ENCODE measurements at places on chromosomes 16 and 17.
A peak's percentile ranks its signal among the peaks of the same experiment; 100 is the strongest.

DNA sequence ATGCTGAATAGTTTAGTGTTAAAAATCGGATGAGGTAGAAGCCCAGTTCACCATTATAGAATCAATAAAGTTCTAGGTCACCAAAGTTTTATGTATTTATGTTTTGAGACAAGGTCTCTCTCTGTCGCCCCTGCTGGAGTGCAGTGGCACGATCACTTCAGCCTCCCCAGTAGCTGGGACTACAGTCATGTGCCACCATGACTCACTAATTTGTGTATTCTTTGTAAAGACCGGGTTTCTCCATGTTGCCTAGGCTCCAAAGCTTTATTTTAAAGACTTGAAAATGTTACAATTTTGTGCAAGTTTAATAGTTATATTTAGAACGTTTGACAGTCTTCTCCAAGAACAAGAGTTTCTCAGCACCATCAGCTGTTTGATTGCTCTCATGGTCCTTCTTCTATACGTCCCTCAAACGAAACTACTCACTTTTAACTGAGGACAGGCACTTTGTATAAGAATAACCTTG is 32.1 kb downstream of the NDE1 start:
- DNase-seq, result no peak

- peak; percentile 41 for DNase-seq
These were observed 5.3 kb downstream of the ST3GAL2 start for GRCh38 chr16:70433458-70434103.

DNA sequence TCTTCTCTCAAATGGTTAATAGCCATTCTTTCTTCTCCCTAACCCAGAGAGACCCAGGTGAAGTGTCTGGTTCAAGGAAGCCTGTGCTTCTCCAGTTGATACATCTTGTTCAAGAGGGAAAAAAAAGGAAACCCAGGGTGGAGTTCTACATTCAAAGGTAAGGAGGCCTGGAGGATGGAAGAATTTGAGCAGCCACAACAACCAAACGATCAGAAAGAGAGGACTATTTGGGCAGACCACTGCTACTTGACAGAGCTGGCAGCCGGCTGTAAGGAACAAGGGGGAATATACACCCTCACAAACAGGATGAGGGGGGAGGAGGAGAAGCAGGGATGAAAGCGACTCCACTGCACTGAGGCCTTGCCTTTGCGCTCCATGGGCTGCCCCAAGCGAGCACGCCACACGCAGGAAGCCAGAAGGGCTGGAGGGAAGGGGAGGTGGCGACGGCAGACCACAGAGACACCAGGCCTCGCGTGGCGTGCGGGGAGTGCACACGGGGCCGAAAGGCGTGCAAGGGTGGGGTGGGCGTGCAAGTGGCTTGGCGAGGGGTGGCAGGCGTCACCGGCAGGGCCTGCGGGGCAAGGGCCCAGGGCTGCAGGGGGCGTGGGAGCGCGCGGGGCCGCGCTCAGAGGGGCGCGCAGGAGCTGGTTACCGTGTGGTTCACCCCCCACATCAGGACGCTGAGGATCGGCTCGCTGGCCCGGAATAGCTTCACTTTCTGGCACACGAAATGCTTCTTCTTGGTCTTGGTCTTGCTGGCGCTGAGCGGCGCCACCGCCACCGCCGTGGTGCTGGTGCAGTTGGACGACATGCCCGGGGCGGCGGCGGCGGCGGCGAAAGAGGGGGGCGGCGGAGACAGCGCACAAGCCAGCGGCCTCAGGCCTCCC is 499 bp downstream of the PIP4K2B start:
- DNase-seq, result no peak

- no peak for DNase-seq
These were observed 1014.7 kb upstream of the RBFOX1 start for GRCh38 chr16:6317934-6318333.

- DNase-seq, result no peak
These were observed 28.5 kb downstream of the CACNG1 start for GRCh38 chr17:67072885-67073284.
